ENCODE measurements at places on chromosomes 3 and 15.
A peak's percentile ranks its signal among the peaks of the same experiment; 100 is the strongest.

DNA sequence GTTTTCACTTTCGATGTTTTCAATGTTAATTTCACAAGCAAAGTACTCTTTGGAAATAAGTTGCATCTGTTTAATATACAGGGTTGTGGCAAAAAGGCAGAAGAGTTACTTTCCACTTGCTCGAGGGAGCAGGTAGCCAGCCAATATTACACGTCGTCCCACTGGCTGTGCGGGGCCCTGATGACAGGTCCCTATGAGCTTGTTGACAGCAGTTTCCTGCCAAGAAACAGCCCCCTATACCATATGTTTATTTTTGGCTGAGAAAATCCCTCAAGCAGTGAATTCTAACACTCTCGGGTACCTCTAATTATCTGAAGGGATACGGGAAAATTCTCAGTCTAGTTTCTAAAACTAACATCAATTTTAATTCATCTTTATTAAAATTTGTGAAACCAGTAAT, 116.8 kb upstream of the SGO1 start:
- no peak for DNase-seq

- DNase-seq = no peak
Observed at GRCh38 chr3:173635826-173636225, 238.3 kb downstream of the NLGN1 start.

DNA sequence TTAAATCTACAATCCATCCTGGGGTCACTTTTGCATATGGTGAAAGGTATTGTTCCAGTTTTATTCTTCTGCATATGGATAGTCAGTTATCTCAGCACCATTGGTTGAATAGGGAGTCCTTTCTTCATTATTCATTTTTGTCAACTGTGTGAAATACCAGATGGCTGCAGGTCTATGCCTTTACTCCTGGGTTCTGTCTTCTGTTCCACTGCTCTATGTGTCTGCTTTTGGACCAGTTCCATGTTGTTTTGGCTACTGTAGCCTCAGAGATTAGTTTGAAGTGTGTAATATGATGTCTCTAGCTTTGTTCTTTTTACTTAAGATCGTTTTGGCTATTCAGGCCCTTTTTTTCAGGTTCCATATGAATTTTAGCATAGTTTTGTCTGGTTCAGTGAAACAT, 795.8 kb downstream of the OTOL1 start:
- DNase-seq = no peak

DNA sequence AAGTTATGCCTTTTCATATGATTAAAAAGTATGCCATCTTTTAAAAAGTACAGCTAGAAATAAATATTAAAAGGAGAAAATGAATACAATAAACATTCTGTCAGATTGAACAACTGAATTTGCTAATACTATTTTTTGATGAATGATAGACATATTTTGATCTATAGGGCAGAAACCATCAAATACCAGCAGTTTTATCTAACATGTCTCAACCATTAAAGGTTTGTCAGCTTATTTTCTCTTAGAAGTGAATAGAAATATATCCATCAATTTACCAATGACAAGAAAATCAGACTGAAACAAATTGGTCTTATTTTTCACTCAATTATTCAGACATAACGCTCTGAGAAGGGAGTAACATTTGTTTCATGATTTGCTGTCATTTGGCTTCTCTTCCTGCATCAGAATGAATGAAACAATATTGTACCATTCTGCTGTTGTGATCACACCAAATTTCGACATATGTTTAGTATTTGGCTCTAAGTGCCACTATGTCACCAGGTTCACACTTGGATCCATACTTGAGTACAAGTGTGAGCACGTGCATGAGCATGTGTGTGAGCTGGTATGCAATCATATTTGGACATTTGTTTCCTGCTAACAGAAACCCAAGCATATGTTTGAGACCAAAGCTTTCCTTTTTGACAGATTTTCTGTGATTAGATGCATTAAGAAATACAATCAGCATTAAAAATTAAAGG, 86.5 kb downstream of the THRB start:
- no peak for DNase-seq

GRCh38 chr3:59567661-59568060, 517.8 kb upstream of the CFAP20DC start:
- DNase-seq = no peak

DNA sequence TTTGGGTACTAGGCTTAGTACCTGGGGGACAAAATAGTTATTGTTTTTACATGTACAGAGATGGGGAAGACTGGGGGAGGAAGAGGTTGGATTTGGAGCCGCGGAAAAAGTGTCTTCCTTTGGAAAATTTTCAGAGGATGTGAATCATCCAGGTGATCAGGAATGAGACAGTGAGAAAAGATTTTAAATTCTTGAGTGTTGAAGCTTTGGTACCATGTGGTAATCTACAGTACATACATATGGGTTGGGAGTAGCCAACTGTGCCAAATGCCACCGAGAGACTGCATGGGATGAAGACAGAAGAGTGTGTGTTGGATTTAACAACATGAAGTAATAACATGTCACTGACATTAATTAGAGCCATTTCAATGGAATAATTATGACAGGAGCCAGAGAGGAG, 1238.2 kb downstream of the ROBO1 start:
- no peak for DNase-seq

DNA sequence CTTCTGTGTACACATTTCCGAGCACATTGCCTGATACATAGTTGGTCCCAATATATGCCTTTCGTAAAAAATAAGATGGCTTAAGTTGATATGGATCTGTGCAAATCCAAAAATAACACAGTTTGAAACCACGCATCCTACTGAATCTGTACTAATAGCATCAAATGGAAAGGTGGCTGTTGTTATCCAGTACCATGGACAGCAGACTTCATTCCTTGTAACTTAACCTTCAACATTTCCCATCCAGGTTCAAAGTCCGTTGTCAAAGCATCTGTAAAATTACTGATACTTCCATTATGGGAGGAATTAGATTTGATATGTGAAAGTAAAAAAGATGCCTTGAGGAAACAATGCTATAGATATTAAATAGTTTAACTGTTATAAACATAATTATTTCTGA, 65.5 kb upstream of the C3orf49 start:
- no peak for DNase-seq

DNA sequence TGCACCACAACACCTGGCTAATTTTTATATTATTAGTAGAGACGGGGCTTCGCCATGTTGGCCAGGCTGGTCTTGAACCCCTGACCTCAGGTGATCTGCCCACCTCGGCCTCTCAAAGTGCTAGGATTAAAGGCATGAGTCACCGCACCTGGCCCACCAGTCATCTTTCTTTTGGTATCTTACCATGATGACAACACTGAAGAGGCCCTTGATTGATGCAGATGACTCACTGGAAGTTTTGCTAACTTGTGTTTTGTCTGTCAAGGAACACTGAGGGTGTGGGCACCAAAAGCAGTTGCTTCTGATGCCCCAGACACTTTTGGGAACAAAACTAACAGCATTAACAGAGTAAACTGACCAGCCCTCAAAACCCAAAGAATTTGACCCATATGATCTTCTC, 88.3 kb downstream of the MYO5A start:
- DNase-seq = no peak

DNA sequence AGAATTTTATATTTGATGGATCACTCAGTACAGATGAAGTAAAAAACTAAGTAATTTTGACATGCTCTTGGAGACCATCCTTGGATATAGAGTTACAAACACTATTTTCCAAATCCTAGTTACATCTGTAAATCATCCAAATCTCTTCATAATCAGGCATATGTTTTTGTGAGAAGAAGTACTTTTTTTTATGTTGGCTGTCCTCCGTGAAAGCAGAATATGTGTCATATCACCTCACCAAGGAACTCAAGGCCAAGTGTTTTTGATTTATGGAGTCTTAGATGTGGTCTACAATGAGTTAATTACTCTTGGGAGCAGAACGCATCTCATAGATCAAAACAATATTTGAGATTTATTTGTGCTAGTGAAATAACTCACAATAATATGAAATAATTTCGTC, 416.5 kb upstream of the TGFBR2 start:
- DNase-seq = no peak

DNA sequence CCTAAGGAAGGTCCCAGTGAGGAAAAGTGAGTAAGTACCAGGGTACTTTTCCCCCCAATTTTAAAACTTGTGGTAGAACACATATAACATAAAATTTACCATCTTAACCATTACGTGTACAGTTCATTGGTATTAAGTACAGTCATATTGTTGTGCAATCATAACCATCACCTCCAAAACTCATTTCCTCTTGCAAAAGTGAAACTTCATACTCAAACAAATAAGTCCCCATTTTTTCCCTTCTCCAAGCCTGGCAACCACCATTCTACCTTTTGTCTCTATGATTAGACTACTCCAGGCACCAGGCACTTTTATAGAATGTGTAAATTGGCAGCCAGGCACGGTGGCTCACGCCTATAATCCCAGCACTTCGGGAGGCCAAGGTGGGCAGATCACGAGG, 12.2 kb downstream of the PRC1 start:
- DNase-seq = no peak

DNA sequence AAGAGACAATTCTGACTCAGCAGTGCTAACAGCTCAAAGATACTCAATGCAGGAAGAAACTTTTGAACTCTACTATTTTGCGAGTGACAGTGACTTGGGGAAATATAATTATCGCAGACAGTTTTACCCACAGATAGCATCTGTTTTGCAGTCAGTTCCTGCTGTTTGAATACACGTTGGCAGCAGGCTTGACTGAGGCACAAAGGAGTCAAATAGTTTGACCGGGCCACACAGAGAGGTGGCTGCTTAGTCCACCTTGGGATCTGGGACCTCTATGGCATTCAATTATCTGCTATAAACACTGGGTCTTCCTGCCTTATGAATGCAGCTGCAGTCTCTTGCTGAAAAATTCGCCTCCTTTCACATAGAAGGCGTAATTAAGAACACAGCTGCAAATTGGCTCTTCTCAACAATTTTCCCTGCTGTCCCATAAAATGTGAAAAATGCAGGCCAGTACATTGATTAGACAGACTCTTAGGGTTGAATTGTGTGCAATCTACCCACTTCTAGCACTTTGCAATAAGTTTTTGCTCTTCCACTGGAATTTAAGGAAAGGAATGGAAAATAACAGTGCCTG, 56.5 kb downstream of the OTOL1 start:
- DNase-seq = no peak

DNA sequence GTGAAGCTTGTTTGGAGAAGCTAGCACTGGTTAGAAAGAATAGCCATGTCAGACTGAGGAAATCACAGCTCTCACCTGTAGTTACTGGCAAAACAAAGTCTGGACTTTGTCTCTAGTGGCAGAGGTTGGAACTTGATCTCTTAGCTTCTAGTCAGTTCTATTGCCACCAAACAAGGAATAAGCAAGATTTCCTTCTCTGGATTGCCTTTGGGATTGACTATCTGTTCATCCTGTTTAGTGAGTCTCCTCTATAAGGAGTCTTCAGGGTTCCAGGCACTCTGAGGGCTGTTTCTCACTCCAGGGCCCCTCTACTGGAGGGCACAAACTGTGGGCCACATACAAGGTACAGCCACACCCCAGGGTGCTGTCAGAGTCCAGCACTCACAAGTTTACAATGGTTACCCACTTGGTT, 426.6 kb upstream of the THBS1 start:
- no peak for DNase-seq

GRCh38 chr3:140629357-140630137, 48.3 kb upstream of the TRIM42 start:
- DNase-seq = no peak

- no peak for DNase-seq
Observed at GRCh38 chr3:52030714-52031310, 25.6 kb downstream of the DUSP7 start.

DNA sequence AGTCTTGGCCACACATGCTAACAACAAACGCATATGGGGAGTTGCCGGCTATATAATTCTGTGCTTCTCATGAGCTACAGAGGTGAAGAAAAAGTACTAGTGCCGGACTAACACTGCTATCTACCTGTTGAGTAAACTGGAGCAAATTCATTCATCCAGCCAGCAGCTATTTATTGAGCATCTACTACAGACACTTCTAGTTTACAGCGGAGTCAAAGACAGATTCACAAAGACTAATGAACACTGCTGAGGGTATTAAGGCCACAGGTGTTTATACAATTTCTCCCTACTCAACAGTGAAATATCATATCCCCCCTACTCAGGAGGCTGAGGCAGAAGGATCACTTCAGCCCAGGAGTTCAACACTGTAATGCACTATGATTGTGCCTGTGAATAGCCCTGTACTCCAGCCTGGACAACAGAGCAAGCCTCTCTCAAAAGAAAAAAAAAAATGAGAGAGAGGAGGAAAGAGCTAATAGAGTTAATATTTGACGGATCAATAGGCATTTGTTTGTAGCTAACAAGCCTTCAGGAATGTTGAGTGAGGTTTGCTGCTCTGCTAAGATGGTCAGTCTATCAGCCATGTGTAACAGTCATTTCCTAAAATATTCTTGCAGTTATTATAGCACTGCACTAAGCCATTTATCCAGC, 17.8 kb downstream of the ADCY5 start:
- DNase-seq = no peak

GRCh38 chr15:42012928-42013482, 7.8 kb downstream of the PLA2G4E start:
- no peak for DNase-seq

GRCh38 chr3:10502185-10502880, 3.1 kb downstream of the ATP2B2 start:
- no peak for DNase-seq

- DNase-seq = no peak
Observed at GRCh38 chr15:101724675-101725005, 367 bp upstream of the TARS3 start.

GRCh38 chr3:172210355-172210754, 171.0 kb downstream of the FNDC3B start:
- no peak for DNase-seq

GRCh38 chr3:190169243-190169642, 48.5 kb upstream of the P3H2 start:
- DNase-seq = no peak

GRCh38 chr3:39088456-39088855, 19.0 kb downstream of the GORASP1 start:
- DNase-seq = no peak

DNA sequence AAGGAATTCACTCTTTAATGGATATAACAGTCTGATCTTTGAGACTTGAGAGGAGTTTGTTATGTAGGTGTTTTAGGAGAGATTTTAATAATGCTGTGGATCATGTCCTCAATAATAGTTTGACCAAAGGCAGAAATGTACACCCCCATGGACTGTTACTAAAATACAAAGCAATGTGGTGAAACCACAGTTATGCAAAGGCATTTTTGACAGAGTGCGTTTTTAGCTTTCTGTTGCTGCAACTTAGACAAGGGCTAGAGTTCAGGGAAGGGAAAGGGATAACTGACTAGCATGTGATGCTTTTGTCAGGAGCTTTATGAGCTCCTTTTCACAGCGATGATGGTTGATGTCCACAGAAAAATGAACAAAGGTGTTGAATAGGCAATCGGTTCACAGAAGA, 3.6 kb upstream of the STARD5 start:
- DNase-seq = no peak

GRCh38 chr15:68536331-68537095, 42.3 kb upstream of the CORO2B start:
- DNase-seq = no peak

DNA sequence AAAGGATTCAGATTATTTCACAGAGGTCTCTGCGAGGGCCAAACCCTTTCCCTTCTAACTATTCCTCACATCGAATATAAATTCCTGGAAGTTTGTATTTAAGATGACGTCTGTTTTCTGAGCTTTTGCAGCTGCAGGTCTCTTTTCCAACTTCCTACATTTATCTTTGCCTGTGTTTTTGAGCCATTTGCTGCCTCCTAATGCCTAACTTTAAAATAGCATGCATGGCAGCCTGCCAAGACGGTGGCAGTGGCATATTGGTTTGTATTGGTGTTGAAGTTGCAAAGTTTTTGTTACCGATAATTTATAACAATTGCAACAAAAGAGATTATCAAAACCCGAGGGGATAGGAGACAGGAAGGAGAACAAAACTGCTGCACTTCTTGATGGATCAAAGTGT, 187.1 kb upstream of the DNAJC19 start:
- DNase-seq = peak; percentile 7

GRCh38 chr15:69154684-69155083, 5.8 kb upstream of the GLCE start:
- no peak for DNase-seq
